ENCODE measurements at places on chromosomes 1 and 21.

GRCh38 chr1:243364866-243365265, 109.0 kb downstream of the SDCCAG8 start:
- DNase-seq: no peak

DNA sequence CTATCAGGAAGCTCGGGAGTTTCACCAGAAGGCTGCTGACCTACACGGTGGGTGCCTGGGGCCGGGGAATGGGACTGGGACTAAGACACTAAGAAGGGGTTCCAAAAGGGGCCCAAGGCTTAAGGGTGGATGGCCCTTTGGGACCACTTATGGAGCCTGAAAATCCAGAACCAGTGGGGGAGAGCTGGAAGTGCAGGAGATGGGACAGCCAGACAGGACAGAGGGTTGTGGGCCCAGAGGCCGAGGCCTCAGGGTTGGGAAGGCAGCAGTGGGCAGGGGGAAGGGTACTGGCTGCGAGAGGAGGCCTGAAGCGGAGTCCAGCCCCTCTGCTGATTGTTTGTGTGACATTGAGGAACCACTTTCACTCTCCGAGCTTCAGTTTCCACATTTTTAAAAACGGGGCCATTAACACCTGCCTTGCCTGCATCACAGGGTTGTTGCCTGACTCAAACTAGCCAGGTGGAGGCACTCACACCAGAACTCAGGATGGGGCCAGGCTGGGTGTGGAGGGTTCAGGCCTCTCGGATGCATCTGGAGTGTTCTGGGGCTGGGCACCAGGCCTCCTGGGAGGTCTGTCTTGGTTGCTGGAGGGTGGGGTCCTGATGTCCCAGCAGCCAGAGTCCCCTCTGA, 3.0 kb downstream of the TTC24 start:
- no peak for DNase-seq

DNA sequence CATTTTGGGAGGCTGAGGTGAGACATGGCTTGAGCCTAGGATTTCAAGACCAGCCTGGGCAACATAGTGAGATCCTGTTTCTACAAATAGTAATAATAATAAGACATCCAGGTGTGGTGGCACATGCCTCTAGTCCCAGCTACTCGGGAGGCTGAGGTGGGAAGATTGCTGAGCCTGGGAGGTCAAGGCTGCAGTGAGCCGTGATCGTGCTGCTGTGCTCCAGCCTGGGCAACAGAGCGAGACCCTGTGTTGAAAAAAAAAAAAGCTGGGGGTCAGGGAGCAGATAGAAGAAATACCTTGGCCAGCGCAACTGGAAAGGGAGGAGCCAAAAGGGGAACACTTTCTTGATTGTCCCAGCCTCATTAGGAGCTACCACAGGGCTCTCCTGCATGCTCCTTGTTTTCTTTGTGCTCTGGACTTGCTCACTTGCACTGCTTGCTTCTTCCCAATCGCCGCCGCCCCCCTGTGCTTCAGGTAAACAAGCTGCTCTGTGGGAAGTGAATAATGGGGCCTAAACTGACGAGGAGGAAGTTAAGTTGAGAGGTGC, 31.1 kb downstream of the PBX1 start:
- DNase-seq: no peak

- peak; percentile 68 for DNase-seq
These were observed 80.9 kb downstream of the TTC3 start for GRCh38 chr21:37153935-37154350.

DNA sequence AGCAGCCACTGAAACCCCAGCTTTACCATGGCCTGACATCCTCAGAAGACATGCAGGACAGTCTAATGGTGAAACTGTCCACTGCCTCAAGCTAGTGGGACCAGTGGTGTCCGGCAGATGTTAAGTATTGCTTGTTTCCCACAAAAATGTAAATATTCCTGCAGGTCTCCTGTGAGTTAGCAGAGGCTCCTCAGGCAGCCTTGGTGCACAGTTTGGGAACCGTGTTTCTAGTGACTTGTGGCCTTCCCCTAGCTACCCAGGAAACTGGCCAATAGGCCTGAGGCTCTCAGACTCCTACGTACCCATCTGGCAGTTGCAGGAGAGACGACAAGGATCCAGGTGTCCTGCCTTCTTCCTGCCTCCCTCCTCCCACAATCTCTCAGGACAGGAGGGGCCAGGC, 142.4 kb downstream of the CAMTA1 start:
- DNase-seq: no peak

GRCh38 chr1:218364028-218364710, 19.0 kb downstream of the TGFB2 start:
- no peak for DNase-seq

All from cardiac fibroblast (primary cell).